ENCODE measurements at places on chromosomes 1 and 21. TPM values are rescaled to one million over a fixed set of nuclear protein-coding genes. Genes with fewer than 3 reads are reported as not detected.

Gene HSD11B1
- 6.8 TPM for total RNA-seq

Gene MCOLN3
- total RNA-seq: 0.28 TPM

Gene SLC16A4
- 42.0 TPM for total RNA-seq

Gene CLCNKB
- total RNA-seq: under 0.01 TPM
